ENCODE measurements at places on chromosomes 1 and 21.

DNA sequence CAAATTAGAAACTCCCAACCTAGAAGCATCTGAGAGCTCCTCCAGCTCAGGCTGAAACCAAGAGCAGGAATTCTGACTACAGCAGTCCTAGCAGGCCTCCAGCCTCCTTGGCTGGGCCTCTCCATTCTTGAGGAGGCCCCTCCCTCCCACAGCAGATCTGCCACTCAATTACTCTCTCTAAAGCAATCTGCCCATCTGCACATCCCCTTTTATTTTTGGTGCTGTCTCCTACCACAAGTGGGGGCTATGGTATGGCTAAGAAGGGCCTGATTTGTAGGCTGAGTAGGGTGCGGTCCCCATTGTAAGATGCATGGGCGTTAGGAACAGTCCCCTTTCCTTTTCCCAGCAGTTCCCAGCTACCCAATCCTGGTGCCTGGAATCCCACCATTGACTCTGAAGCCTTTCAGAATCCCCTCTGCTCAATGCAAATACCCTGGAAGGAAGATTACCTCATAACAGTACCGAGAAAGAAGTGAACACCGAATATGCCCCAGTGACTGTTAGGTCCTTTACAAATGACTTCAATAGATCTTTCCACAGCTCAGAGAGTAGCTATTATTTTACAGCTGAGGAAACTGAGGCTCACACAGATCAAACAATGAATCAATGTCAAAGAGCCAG lies 11.6 kb upstream of the TTC39A start:
- no peak for DNase-seq

DNA sequence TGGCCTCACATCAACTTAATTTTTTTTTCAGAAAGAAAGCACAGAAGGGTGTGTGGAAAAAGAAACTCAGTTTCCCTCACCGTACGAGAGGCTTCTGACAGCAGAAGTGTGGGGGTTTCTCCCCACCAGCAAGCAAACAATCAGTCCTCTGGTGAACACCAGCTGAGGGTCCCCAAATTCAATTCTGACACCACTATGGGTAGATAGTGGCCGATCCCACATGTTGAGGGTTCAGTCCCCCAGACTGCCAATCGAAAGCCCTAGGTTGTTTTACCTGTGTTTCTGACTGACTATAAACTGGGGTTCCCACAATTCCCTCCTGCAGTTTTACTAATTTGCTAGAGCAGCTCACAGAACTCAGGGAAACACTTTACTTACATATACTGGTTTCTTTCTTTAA lies 2.1 kb downstream of the IFI6 start:
- DNase-seq: no peak

GRCh38 chr1:150532860-150533259 lies 16.3 kb upstream of the ADAMTSL4 start:
- no peak for DNase-seq

DNA sequence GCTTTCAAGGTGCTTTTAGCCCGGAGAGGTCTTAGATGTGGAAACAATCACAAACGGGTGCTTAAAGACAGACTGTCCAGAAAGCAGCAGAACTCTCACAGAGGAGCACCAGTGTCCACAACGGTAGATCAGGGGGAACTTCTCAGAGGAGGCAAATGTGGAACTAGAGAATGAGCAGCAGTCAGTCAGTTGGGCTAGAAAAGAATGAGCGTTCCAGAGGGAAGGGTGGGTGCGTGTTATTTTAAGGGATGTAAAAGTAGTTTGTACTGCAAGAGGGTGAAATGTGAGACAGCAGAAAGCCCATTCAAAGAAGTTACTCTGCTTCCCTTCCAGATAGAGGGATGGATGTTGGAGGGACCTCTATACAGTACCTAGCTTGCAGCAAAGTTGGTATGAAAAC lies 30.9 kb downstream of the RGS5 start:
- no peak for DNase-seq

DNA sequence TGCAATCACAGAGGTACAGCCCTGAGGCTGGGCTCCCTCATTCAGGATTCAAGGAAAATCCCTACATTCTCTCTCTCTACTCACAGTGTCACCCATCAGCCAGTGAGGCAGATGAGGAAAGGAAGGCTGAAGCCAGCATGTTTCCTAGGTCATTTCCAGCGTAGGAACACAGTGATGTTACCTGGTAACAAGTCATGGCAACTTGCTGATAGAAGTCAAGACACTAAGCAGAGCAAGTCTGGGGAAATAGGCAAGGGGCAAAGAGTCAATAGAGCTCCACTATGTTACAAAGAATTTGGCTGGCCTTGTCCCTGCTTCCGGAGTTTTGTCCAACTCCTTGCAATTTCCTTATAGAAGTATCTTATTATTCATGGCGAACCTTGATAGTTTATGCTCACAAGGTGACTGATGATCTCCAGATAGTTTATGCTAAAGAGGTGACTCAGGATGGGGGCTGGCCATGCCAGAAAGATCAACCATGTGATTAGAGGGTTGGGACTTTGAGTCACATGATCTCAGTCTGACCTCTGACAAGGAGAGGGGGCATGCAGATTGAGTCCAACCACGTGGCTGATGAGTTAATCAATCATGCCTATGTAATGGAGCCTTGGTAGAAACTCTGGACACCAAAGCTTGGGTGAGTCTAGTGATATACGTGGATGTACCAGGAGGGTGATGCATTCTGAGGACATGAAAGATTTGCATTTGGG lies 51.1 kb downstream of the SUSD4 start:
- DNase-seq: no peak

DNA sequence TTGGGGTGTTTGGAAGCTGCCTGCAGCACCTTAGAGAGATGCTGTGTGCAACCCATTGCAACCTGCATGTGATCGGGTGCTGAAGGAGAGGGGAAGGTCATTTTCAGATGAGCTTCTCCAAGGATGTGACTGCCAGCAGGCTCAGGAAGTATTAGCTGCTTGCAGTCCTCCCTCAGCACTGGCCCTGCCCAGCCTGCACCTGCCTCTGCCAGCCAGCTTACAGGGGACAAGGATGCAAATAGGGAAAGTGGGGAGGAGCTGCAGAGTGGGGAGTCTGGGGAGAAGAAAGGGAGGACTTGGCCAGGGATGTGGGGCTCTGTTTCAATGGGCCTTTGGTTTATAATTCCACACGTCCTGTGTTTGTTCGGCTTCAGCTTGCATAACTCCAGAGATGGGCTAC lies 254.5 kb downstream of the RRAGC start:
- DNase-seq: no peak

DNA sequence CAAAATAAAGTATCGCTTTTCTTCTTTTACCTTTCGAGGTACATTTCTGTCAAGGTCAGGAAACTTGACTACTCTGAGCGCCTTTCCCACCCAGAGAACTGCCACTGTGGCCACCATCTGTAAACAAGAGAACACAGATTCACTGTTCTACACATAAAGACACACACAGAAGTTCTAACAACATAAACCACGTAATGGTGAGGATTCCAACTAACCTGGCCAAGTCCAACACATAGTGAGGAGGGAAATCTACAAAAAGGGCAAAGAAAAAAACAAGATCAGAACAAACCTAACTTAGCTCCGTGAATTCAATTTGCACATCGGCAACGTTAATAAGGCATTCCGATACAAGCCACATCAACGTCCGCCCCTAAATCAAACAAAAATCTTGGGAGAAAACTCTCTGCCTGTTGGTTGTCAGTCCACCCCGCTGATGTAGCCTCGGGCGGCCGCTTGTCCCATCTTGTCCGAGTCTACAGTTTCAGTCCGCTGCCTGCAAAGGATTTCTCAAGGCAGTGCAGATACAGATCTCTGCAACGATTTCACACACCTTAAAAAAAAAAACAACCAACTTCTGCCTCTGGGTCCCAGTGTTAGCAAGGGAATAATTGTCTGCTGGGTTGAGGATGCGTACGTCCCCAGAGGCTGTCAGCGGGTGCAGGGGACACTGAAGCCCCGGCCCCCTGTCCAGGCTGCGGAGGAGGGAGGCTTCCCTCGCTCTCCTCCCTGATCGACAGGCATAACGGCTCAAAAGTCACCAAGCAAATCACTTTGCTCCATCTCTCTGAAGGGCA lies 1.0 kb downstream of the SLC35D1 start:
- DNase-seq: peak; percentile 24

DNA sequence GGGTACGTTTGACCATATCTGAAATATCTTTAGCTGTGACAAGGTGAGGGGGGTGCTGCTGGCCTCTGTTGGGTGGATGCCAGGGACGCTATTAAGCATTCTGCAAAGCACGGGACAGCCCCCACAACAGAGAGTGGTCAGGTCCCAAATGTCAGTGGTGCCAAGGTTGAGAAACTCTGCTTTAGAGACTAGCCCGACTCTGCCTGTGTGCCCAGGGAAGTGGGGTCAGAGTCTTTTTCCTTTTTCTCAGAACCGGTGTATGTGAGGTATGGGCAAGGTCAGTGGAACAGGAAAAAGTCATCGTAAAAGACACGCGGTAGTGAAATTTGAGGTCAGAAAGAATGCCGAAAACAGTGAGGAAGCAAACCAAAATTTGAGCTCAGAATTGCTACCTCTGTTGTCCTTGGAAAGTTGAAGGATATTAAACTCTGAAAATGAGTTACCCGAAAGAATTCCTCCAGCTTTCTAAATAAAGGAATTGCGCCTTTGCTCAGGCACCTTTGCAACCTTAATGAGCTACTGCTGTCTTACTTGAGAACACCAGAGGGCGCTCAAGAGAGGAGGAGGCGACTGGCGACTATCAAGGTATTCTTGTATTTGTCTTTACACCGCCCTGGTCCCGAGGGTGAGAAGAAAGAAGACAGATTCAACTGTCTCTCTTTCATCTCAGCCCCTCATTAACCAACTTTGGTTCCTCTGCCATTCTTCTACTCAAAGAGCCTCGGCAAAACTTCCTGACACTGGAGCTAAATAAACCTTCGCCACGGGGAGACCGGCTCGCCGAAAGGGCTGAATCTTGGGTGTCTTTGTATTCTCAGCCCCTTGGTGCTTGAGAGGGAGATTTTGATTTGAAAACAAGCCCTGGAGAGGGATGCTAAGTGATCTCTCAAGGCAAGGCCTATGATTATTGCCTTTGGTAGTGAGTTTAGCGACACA lies 85.4 kb upstream of the OLIG2 start:
- no peak for DNase-seq

- DNase-seq: no peak
Observed at GRCh38 chr1:239361403-239361802, 25.0 kb upstream of the CHRM3 start.

- no peak for DNase-seq
Observed at GRCh38 chr1:160606611-160607010, 27.3 kb upstream of the CD84 start.

DNA sequence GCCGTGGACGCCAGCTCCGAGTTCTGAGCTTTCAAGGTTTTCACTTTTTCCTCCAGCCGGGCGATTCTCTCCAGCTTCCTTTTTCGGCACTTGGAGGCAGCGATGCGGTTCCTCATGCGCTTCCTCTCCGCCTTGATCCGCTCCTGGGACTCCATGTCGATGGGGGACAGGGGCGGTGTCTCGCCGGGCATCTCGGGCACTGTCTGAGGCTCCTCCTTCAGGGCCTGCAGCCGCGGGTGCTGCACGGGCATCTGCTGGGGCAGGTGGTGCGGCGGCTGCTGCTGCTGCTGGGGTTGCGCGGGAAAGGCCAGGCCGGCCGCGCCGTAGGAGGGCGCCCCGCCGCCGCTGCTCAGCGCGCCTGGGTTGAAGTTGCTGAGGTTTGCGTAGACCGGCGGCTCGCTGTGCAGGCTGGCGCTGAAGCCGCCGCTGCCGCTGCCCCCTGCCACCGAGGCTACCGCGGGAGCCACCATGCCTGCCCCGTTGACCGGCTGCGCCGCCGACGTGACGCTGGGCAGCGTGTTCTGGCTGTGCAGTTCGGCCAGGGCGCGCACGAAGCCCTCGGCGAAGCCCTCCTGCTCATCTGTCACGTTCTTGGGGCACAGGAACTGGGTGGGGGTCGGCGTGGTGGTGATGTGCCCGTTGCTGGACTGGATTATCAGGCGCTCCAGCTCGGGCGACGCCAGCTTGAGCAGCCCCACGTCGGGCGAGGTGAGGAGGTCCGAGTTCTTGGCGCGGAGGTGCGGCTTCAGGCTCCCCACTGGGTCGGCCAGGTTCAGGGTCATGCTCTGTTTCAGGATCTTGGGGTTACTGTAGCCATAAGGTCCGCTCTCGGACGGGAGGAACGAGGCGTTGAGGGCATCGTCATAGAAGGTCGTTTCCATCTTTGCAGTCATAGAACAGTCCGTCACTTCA lies 1.4 kb downstream of the JUN start:
- DNase-seq: peak; percentile 62

DNA sequence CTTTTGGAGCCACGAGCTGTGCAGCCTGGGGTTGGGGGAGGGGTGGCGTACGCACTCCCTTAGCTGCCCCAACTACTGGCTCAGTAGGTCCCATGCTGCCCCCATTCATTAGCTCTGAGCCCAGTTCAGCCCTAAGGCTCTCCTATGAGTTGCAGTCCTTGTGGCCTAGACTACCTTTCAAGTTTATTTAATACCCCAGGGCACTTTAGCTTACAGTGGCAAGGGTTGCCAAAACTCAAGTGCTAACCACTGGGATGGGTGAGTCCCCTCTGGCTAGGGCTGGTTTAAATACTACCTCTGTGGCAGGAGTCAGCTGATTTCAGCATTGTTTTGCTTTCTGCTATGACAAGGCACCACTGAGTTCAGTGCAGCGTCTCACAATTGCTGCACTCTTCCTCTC lies 118.2 kb downstream of the ODF2L start:
- no peak for DNase-seq

DNA sequence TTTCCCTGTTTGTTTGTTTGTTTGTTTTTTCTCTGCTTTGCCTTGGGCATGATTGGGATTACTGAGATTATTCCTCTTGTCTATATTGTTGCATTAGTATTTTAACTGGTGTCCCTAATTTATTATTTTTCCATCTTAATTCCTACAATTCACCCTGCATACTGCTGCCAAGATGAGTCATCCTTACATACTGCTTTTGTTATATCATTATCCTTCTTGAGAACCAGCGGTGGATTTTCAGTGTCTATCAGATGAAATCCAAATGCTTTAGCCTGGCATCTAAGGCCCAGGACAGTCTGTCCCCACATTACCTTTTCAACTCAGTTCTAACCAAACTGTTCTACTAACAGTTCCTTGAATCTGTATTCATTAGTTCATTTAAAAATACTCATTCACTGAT lies 101.7 kb downstream of the OLFML2B start:
- no peak for DNase-seq

DNA sequence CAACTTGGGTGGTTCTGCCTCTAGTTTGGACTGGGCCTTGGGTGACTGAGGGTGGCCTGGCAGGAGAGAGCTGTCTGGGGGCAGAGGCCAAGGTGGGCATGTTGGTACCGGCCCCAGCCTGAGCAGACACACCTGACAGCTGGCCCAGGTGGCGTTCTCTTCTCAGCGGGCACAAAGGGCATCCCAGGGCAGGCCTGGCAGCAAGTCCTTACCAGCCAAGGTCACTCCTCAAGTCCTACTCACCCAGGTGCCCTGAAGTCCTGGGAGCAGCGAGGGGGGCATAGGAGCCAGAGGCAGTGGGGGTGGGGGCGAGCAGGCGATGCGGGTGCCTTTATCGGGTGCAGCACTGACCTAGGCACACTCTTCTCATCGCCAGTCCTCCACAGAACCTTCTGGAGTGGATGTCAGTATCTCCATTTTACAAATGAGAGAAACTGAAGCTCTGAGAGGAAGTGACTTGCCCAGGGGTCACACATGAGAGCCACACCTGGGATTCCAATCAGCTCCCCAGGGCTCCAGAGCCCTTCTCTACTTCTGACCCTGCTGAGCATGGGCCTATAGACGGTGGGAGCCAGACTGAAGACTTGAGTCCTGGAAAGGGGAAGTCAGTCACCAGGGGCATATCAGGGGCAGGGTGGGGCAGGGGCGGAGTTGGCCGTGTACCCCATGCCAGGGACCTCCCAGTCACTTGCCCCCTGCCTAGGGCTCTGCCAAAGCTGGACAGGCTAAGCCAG lies 587 bp upstream of the SLC25A34 start:
- DNase-seq: no peak
